ENCODE measurements at places on chromosomes 1 and 21.

DNA sequence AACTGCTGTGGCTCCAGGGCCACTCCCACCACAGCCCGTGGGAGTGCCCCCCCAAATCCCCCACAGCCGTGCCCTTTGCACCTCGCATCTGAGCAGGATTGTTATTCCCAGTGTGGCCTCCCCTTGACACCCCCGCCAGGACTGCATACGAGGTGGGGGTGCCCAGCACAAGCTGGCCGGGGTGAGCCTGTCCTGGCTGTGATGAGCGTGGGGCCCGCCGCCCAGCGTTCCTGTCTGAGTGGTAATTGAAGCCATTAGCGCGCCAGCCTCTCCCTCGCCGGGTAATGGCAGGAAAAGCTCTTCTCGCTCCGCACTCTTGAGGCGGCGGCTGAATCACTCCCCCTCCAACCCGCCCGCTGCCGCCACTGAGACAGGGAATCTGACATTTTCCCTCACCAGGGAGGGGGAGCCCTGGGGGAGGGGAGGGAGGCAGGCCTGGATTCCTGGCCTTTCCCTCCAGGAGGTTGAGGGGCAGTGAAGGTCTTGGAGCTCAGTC, 27.7 kb downstream of the PTPRF start:
- H3K27me3 ChIP-seq = no peaks in the 10 kb centered on the region
- no peaks in the 10 kb centered on the region for H3K4me1 ChIP-seq
- DNase-seq = no peak
- H3K36me3 ChIP-seq = no peaks in the 10 kb centered on the region

- peaks cover under 1% of the 10 kb centered on the region for H3K27me3 ChIP-seq
- peaks cover 3% of the 10 kb centered on the region for H3K36me3 ChIP-seq
- no peak overlapping the region for H3K27ac ChIP-seq
- no peak overlapping the region for H3K4me3 ChIP-seq
- DNase-seq = no peak
Measured at GRCh38 chr1:172820475-172821158, 161.7 kb downstream of the FASLG start.

- H3K27me3 ChIP-seq = no peaks in the 10 kb centered on the region
- no peak overlapping the region for H3K4me3 ChIP-seq
- no peaks in the 10 kb centered on the region for H3K36me3 ChIP-seq
- no peak overlapping the region for H3K27ac ChIP-seq
- DNase-seq = no peak
Measured at GRCh38 chr1:102105931-102106550, 109.3 kb upstream of the OLFM3 start.

GRCh38 chr1:113903501-113904292, 902 bp downstream of the AP4B1 start:
- no peak for DNase-seq
- peaks cover 62% of the 10 kb centered on the region for H3K4me1 ChIP-seq
- H3K4me3 ChIP-seq = peak overlapping the region; percentile 99
- H3K27me3 ChIP-seq = no peaks in the 10 kb centered on the region
- peak overlapping the region; percentile 97 for H3K27ac ChIP-seq

DNA sequence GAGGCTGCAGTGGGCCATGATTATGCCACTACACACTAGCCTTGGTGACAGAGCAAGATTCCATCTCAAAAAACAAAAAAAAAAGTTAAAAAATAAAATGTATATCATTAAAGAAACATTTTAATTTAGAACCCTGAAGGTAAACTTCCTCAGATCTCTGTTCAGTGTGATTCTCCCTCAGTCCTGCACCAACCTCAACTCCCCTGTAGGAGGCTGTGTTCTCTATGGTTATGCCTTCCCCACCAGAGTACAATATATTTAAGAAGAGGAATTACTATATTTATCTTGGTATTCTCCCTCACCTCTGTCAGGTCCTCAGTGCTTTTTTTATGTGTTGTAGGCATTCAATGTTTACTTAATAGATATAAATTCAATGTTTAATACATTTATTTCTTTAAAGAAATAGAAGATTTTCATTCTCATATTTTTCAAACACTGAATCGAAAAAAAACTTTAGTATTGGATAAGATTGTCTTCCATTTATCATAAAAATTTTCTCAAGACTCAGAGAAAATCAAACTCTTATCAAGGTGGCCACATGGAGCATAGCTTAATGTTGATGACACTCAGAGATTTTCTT, 4.8 kb upstream of the LRRC8B start:
- no peak overlapping the region for H3K4me3 ChIP-seq
- H3K4me1 ChIP-seq = peaks cover 24% of the 10 kb centered on the region
- no peaks in the 10 kb centered on the region for H3K27me3 ChIP-seq
- DNase-seq = peak; percentile 69
- no peak overlapping the region for H3K27ac ChIP-seq

DNA sequence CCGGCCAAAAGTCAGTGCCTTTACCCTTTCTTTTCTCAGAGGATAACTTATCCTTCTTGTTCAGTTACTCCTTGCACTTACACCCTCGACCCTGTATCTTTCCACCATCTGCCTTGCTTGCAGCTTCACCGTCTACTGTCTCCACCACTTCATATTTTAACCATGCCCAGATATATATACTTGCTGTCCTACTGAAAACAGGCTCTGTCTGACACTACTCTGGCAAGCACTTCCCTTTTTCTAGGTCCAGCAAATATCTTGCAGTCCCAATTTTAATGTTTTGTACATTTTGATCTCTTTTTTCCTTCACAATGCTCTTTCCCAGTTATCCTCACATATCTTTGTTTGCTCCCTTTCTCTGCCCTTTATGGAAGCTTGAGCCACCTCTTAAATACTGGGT, 308.6 kb downstream of the TPR start:
- no peaks in the 10 kb centered on the region for H3K27me3 ChIP-seq
- H3K27ac ChIP-seq = no peak overlapping the region
- no peaks in the 10 kb centered on the region for H3K4me1 ChIP-seq

- no peak for DNase-seq
- H3K27ac ChIP-seq = no peak overlapping the region
- no peak overlapping the region for H3K4me3 ChIP-seq
- H3K27me3 ChIP-seq = peaks cover 42% of the 10 kb centered on the region
- H3K4me1 ChIP-seq = peaks cover 5% of the 10 kb centered on the region
- no peaks in the 10 kb centered on the region for H3K36me3 ChIP-seq
Measured at GRCh38 chr1:47722909-47723580, 274.1 kb downstream of the TRABD2B start.

DNA sequence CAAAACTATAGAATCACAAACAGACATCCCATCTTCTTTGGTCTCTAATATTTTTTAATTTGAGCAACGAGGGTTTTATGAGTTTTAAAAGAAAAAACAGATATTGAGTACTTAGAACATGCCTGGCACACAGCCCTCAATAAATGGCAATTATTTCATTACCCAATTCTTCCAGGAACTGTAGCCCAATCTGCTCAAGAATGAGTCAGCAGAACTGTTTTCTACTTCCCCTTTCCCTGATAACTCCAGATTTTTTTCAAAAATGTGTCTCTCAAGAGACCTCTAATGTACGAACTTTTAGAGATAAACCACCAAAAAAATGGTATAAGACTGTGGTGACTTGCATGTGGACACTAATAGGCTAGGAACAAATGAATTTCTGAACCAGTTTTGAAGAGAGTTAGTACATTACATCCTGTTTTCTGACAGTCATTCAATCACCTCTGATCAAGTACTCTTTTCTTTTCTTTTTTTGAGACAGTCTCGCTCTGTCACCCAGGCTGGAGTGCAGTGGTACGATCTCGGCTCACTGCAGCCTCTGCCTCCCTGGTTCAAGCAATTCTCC, 11.5 kb downstream of the ABL2 start:
- peaks cover 20% of the 10 kb centered on the region for H3K4me1 ChIP-seq
- DNase-seq = no peak
- H3K36me3 ChIP-seq = peaks cover 6% of the 10 kb centered on the region
- no peak overlapping the region for H3K27ac ChIP-seq
- H3K4me3 ChIP-seq = no peak overlapping the region

- H3K4me1 ChIP-seq = peaks cover 3% of the 10 kb centered on the region
- no peak overlapping the region for H3K27ac ChIP-seq
- peaks cover 39% of the 10 kb centered on the region for H3K36me3 ChIP-seq
- no peaks in the 10 kb centered on the region for H3K27me3 ChIP-seq
- H3K4me3 ChIP-seq = no peak overlapping the region
Measured at GRCh38 chr1:236829085-236829484, 34.0 kb downstream of the MTR start.

DNA sequence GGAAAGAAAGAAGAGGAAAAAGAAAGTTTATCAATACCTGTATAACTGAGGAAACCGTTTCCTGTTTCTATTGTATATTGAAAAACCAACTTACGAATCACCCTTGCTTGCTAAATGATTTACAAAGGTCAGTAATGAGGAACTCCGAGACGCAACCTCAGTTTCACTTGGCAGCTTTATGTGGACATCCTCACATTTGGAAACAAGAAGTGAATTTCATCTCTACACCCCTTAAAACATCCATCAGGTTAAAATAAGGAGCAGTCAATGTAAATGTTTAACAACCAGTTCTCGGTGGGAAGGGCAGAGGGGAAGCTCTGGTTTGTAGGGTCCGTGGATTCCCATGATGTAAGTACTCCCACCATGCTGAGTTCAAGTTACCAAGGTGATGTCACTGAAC, 481.7 kb upstream of the RUNX1 start:
- no peak for DNase-seq
- no peaks in the 10 kb centered on the region for H3K36me3 ChIP-seq
- no peaks in the 10 kb centered on the region for H3K27me3 ChIP-seq

DNA sequence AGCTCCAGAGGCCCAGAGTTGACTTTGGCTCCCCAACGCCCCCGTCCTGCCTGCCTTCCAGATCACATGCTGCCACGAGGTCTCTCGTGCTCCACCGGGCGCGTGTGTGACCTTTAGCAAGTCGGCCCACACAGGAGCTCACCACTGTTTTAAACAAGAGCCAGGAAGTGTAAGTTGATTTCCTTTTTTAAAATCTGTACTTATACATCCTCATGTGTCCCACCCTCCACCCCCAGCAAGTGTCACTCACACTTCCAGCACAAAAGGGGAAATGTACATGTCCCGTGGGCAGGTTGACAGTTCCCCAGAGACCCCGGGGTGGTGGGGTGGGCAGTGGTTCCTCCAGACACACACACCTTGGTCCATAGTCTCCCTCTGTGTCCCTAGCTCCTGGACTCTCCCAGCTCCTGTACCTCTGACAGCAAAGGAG, 84.4 kb downstream of the STUM start:
- no peaks in the 10 kb centered on the region for H3K27me3 ChIP-seq
- peaks cover 51% of the 10 kb centered on the region for H3K4me1 ChIP-seq
- peak overlapping the region; percentile 80 for H3K27ac ChIP-seq
- no peak overlapping the region for H3K4me3 ChIP-seq

DNA sequence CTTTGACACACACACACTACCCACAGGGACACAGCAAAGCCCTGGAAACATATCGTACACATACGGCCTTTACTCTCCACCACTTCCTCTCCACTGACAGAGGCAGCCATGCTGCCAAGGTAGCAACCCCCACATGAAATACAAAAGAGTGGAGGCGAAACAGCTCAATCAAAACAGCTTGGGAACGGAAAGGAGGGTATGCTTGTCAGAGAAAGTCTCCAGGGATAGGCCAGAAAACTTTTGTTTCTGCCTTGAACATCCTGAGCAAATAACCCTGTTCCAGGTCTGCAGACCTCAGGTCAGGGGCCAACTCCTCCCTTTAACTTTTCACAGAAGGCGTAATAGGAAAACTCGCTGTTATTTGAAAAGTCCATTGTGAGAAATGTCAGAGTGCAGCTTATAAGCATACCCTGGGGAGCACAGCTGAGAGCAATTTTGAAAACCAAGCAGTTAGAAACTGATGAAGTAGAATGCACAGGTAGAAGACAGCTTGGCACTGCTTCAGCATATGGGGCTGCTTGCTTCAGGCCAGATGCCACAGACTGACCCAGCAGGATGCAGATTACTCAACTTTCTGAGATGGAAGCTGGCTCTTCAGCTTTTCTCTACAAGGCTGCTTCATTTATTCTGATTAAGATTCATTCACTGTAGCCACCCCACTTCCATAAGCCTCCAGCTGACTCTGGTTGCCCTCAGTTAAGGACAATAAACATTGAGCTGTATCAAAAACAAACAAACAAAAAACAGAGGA, 18.0 kb downstream of the KIAA0319L start:
- H3K36me3 ChIP-seq = no peaks in the 10 kb centered on the region
- H3K27me3 ChIP-seq = no peaks in the 10 kb centered on the region
- peaks cover 78% of the 10 kb centered on the region for H3K4me1 ChIP-seq
- peak overlapping the region; percentile 90 for H3K27ac ChIP-seq
- H3K4me3 ChIP-seq = peak overlapping the region; percentile 70
- DNase-seq = peak; percentile 49

- no peak overlapping the region for H3K4me3 ChIP-seq
- no peak for DNase-seq
- no peaks in the 10 kb centered on the region for H3K27me3 ChIP-seq
- H3K27ac ChIP-seq = no peak overlapping the region
- peaks cover 40% of the 10 kb centered on the region for H3K4me1 ChIP-seq
- peaks cover 65% of the 10 kb centered on the region for H3K36me3 ChIP-seq
Measured at GRCh38 chr1:19076841-19077616, 120.6 kb upstream of the IFFO2 start.

GRCh38 chr1:155113450-155113980, 14.2 kb upstream of the EFNA1 start:
- H3K27ac ChIP-seq = no peak overlapping the region
- no peak overlapping the region for H3K4me3 ChIP-seq
- no peak for DNase-seq
- no peaks in the 10 kb centered on the region for H3K4me1 ChIP-seq
- H3K27me3 ChIP-seq = no peaks in the 10 kb centered on the region
- H3K36me3 ChIP-seq = no peaks in the 10 kb centered on the region

DNA sequence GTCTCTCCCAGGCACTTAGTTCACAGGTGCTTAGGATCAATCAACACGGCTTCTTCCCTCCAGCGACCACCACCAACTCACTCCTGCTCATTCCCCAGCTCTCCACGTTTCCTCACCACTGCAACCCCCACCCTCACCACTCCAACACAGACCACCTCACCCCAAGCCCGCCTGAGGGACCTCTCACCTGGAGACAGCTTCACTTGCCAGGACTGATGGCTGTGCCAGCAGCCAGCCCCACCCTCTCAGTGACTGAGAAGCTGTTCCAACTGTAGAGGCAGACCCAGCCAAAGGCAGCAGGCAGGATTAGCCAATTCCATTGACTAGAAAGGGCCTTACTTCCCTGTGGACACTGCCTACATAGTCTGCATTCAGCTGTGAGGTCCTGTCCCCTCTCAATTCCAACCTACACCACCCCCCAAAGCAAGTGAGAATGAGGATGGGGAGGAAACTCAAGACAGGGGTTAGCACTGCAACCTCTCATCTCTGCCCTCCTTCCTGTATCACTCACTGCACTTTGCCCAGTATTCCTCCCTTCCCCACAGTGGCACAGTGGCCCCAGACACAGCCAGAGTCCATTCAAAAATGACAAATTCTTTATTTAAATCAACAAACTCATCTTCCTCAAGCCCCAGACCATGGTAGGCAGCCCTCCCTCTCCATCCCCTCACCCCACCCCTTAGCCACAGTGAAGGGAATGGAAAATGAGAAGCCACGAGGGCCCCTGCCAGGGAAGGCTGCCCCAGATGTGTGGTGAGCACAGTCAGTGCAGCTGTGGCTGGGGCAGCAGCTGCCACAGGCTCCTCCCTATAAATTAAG, 7.6 kb downstream of the TAGLN2 start:
- DNase-seq = no peak
- no peak overlapping the region for H3K4me3 ChIP-seq
- H3K27ac ChIP-seq = no peak overlapping the region

GRCh38 chr1:8439015-8439702, 121.2 kb downstream of the SLC45A1 start:
- H3K27ac ChIP-seq = no peak overlapping the region
- no peaks in the 10 kb centered on the region for H3K27me3 ChIP-seq
- peaks cover 5% of the 10 kb centered on the region for H3K36me3 ChIP-seq
- peaks cover 12% of the 10 kb centered on the region for H3K4me1 ChIP-seq
- no peak for DNase-seq

GRCh38 chr1:224733027-224733911, 117.2 kb downstream of the CNIH3 start:
- H3K4me3 ChIP-seq = no peak overlapping the region
- peak overlapping the region; percentile 39 for H3K27ac ChIP-seq
- peak; percentile 18 for DNase-seq
- H3K36me3 ChIP-seq = no peaks in the 10 kb centered on the region

Data from activated naive CD4-positive, alpha-beta T cell treated with anti-CD3 and anti-CD28 coated beads for 36 hours (primary cell).